Head of caudate nucleus (tissue), 42 donors: ENCODE measurements at places on chromosomes 12 and 14.

DNA sequence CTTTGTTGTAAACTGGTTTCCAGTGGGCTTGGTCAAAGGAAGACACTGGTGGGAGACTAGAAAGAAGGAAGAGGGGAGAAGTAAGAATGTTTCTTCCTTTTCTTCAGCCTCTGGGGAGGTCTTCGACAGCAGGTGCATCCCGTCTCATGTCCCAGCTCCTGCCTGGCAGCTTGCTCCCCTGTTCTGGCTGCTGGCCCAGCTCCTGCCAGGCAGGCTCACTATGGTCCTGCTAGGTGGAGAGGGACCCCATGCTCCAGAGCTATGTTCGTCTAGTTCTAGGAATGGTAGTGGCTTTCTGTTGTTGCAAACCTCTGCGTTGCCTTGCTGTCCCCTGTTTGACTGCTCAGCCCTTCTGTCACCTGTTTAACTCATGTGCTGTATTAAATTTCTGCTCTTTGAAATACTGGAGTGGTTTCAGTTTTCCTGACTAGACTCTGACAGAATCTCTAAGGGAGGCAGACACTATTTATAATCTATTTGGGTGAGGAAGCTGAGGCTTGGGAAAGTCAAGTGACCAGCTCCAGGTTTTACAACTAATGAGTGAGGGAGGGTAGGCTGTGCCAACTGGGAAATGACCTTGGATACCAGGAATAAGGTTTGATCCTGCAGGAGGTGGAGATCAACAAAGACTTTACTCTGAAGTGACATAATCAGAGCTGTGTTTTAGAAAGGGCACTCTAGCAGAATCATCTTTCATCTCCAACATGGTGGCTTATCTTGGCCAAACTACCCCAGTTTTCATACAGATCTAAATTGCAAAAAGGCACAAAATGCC is 94.7 kb upstream of the DDHD1 start:
- no peak for DNase-seq

DNA sequence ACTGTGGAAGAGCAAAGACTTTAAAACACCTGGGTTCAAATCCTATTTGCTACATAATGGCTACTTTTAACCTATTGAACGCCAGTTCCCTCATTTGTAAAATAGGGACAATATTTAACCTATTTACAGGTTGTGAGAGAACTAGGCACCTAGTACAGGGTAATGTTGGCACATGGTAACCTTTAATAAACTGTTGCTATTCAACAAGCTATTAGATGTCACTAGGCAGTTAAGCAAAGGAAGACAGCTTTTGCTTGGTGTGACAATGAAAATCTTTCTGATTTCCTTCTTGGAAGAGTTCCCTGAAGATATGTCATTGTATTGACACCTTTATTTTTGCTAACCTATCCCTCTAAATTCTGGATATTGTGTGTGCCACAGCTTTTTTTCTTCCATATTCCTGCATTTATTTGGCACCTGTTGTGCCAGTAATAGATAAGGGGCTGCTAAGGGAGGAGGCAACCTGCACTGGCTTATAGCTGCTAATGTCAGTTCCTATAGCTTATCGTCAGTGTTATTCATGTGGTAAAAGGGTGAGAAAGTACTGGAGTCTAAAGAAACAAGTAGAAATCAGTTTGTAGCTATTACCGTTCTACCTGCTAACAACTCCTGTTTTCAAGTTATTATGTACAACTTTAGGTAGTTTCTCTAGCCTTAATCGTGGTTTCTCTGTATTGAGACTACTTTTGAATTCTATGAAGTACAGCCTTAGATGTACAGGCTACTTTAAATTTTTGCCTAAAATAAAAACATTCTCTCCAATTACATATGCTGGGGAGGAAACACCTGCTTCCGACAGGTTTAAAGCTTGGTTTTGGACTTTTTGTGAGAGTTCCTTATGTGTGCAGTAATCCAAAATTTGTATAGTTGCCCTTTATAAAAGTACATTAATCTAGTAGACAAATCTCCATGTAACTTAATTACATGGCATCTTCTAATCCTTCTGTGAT is 24.3 kb downstream of the HIF1A start:
- no peak for DNase-seq

DNA sequence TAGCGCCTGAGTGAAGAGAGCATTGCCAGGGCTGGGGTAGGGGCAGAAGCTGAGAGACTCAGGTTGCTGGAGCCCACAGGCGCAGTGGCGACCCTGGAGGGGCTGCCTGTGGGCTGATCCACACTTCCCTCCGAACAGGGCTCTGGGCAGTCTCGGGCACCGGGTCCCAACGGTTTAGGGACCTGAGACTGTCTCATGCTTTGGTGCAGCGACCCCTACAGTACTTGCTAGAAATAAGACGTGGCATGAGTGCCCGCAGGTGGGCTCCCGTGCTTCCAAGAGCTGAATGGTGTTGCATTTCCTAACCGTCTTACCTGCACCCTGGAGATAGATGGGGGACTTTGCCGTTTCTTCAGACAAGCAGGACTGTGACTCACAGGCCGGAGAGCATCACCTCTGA is 57.4 kb downstream of the AACS start:
- DNase-seq, result no peak

GRCh38 chr12:108302016-108302402 is 37.1 kb downstream of the CMKLR1 start:
- no peak for DNase-seq

GRCh38 chr12:3790642-3791041 is 37.7 kb upstream of the CRACR2A start:
- no peak for DNase-seq

- DNase-seq, result peak; percentile 25
Measured at GRCh38 chr12:125187780-125188741, 122.8 kb downstream of the AACS start.

DNA sequence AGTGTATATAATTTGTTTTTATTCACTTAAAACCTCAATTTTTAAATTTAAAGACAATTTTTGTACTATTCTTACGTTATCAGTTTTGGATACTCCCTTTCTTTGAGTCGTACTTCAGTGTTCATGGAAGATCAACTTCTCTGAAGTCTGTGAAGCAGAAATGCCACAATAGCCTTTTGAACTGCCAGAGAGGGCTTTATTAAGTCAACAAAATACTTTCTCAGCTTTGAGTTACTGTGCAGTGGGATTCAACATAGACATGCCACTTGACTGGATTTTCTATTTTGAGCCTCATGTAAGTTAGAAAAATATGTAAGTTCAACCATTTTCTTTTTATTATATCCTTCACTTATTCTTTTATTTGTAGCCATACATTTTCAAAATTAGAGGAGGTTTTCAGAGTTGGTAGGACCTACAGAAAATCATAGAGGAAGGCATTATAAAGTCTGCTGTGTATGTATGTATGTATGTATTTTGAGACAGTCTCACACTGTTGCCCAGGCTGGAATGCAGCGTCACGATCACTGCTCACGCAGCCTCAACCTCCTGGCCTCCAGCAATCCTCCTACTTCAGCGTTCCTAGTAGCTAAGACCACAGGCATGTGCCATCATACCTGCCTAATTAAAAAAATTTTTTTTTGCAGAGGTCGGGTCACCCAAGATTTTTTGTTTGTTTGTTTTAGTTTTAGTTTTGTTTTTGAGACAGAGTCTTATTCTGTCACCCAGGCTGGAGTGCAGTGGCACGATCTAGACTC is 31.3 kb upstream of the BCAT1 start:
- DNase-seq, result no peak

DNA sequence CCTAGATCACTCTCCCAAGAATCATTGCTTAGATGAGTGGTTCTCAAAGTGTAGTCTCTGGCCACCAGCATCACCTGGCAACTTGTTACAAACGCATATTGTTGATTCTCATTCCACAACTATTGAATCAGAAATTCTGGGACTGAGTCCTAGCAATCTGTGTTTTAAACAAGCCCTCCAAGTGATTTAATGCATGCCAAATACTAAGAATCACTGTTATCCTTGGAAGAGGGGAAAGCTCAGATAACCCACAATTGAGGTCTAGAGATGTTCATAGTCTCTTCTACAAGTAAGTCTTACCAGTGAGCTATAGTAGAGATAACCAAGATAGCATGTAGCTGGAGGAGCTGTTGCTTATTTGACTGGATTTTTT is 666.6 kb downstream of the DIO2 start:
- DNase-seq, result no peak

GRCh38 chr12:93167841-93168492 is 209.8 kb upstream of the NUDT4 start:
- no peak for DNase-seq

- no peak for DNase-seq
Measured at GRCh38 chr12:96329545-96329944, 70.7 kb downstream of the CDK17 start.

DNA sequence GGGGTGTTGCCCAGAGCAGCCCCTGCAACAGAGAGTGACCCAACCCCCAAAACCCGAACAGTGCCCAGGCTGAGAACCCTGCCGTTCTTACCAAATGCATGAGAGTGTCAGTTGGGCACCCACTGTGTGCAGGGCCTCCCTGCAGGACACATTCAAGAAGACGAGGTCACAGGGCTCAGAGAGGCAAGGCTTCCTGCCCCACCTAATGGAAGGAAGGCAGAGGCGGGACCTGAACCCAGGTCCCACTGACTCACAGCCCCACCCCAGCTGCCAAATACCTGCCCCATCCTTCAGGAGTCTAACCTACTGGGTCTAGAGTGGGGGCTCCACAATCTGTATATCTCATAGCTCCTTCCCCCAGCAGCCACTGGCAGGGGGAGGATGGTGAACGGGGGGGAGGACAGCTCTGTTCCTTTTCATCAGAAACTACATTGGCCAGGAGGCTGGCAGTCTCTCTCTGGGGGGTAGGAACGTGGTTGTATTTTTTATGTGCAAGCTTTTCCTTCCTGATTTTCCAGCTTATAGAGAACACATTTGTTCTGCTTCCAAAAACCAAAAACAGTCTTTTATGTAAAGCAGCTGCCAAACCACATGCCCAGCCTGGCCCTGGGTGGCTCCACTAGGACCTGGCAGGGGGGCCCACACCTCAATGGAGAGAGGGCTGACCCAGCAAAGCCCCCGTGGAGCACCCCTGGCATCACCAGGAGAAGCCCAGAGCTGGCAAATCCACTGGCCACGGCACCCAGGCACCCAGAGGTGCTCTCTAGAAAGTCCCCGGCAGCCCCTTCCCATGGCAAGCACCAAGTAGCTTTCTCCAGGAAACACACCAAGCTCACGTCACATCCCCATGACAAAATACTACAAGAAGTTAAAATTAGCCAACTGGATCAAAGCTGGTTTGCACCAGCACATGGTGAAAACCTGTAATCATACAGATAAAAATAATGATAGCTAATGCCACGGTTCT is 17.0 kb downstream of the NCOR2 start:
- no peak for DNase-seq

DNA sequence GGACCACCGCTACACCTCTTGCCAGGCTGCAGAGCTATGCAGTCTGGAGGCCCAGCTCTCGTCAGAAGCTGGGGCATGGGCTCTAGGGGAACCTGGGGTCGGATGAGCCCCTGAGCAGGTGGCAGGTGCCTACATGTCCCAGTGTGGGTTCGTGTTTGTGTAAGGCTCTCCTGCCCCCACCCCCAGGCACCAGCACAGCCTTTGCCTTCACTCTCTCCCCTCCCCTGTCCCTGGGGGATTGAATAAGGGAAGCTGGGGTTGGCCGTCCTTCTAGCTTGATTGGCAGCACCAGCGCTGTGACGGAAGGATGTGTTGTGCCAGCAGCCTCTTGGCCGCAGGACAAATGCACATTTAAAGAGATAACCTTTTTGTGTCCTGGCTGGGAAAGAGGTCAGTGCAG is 34.8 kb upstream of the TSPAN9 start:
- no peak for DNase-seq

DNA sequence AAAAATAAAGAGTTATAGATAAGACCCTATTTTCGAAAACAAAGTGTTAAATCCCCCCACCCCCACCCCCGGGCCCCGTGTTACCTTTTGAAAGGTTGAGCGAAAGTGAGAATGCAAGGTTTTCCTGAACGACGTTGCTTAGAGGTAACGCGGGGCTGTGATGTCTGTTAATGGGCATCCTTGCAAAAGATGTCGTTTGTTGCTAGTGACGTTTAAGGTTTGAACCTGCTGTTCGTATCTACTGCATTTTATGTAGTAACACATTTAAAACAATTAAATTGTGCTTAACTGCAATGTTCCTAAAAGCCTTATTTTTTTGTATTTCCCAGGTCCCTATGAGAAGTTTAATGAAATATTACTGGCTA is 1.2 kb downstream of the CPSF6 start:
- DNase-seq, result no peak

- DNase-seq, result no peak
Measured at GRCh38 chr14:101116486-101117130, 213.1 kb upstream of the RTL1 start.

DNA sequence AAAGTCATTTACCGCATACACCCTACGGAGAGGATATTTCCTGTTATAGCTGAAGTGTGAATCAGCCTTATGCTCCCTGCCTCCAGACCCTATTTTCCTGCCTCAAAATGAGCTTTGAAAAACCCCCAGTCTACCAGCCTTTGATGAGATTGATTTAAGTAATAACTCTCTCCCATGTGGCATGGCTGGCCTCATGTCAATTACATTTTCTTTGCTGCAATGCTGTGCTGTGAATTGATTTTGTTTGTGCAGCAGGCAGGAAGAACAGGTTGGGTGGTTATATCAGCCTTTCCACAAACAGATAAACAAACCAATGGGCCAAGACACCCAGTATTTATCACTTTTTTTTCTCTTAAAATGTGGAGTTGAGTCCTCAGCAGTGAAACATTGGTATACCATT is 1105.5 kb upstream of the TMEM132C start:
- no peak for DNase-seq

DNA sequence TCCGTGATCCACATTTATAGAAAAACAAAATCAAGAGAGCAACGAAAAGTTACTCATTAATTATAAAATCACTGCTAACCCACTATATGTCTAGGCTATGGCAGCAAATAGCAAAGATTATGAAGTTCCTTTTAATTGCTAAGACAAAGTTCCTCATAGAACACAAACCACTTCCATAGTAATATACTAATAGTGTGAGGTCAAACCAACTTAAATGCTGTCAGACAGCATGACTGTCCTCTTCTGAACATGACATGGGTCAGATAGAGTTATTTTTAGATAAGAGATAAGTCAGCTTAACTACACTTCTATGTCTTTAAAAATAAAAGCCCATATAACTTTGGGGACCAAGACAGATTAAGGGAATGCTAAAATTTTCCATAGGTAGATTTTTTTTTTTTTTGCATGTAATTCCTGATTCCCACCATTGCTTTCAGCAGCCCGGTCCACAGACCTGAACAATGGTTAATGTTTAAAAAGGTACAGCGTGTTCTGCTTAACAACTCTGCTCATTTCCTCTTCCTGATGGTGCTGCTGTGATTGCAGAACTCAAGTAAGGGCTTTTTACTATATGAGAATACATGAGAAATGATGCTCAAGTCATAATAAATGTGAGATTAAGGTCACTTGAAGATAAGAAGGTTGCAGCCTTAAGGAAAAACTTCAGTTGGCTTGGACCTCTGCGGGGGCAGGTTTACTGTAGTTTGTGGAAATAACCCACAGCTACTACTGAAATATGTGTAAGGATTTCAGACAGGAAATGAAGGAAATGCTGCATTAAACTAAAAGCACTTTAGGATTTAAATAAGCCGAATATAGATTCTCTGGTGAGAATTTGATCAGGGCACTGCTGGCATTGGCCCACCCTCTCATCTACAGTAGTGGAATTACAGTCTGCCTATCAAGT is 37.7 kb upstream of the DUSP6 start:
- no peak for DNase-seq

- DNase-seq, result no peak
Measured at GRCh38 chr12:66767536-66767935, 88.7 kb upstream of the GRIP1 start.

- no peak for DNase-seq
Measured at GRCh38 chr12:128978067-128978466, 124.8 kb downstream of the GLT1D1 start.

- no peak for DNase-seq
Measured at GRCh38 chr12:124538194-124539082, 29.0 kb downstream of the NCOR2 start.
